ENCODE measurements at places on chromosomes 2 and 18.

DNA sequence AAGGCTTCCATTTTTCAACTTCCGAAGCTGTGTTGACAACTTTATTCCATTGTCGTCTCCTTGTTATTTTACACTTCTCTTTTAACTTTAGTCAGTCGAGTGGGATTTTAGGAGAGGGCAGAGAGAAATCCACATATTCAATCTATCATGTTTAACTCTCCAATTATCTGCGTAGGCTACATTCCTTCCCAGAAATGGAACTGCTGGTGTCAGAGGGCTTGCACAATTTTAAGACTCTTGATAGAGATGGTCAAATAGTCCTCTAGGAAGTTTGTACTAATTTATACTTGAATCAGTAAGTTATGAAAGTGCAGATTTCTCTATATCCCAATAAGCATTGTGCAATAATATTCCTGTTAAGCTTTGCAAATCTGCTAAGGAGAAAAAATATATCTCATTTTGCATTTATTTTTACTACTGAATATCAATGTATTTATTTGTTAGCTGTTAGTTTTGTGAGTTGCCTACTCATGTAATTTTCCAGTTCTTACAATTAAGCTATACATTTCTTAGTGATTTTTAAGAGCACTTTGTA is 95.6 kb downstream of the CYP26B1 start:
- no peak for DNase-seq

GRCh38 chr18:12839526-12840196 is 44.4 kb downstream of the PTPN2 start:
- DNase-seq, result no peak

DNA sequence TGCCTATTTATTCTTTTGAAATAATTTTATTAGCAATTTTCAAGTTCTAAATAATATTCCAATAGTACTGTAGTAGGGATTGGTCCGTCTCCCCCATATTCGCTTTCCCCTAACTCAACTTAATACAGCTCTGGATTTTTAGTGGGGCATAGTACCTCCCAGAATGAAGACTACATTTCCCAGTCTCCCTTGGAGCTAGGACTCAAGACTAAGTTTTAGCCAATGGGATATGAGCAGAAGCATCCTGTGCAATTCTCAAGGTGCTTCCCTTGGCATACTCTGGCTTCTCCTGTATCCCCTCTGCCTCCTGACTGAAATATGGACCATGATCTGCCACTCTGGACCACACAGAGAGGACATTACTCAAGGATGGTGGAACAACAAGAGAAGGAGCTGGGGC is 24.1 kb downstream of the ST3GAL5 start:
- DNase-seq, result no peak

GRCh38 chr18:58638441-58638840 is 9.6 kb upstream of the ALPK2 start:
- no peak for DNase-seq

GRCh38 chr2:177812713-177813396 is 259.7 kb downstream of the PDE11A start:
- no peak for DNase-seq
